ENCODE measurements at places on chromosomes 4 and X. TPM values are rescaled to one million over a fixed set of nuclear protein-coding genes. Genes with fewer than 3 reads are reported as not detected.

Gene P2RY10
- total RNA-seq, result 0.20 TPM

Gene COL25A1
- 0.37 TPM for total RNA-seq

Gene TENM3
- 6.8 TPM for total RNA-seq

Gene MAGEA8
- not detected for total RNA-seq

Gene SAGE1
- not detected for total RNA-seq

Gene ETDC
- total RNA-seq, result not detected

Gene MID2
- total RNA-seq, result 5.6 TPM

Gene RNF150
- total RNA-seq, result 57.1 TPM

Gene AFF2
- 0.30 TPM for total RNA-seq

Gene PRSS48
- not detected for total RNA-seq

Gene TCEAL5
- total RNA-seq, result 0.22 TPM

Gene PABPC5
- total RNA-seq, result 0.72 TPM

Gene DSPP
- total RNA-seq, result not detected

Gene PIGA
- total RNA-seq, result 3.7 TPM

Gene ZNF630
- 3.0 TPM for total RNA-seq

Gene UGT2B10
- total RNA-seq, result not detected

Gene TBC1D14
- 40.4 TPM for total RNA-seq

Gene ASB12
- 3.0 TPM for total RNA-seq

Gene CENPVL2
- not detected for total RNA-seq

Gene IL2
- not detected for total RNA-seq

Gene CAPN6
- not detected for total RNA-seq

Gene TCEAL7
- total RNA-seq, result 4.0 TPM

All from left ventricle myocardium superior (tissue), 1 donor.